ENCODE measurements at places on chromosomes 2 and 18.

DNA sequence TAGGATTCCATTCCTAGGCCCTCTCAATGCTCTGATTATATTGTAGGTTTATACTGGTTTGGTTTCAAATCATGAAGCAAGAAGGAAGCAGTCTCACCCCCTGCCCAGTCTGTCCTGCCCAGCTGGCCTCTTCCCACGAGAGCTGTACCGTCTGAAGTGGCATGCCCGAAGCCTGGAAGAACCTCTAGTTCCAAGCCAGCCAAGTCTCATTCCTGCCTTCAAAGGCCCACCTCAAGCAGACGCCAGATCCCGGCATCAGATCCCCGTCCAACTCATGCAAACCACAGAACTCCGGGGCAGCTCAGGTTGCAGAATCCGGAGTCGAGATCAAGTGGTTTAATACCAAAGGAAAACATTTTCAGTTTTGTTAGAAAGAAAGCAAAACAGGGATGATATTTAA lies 234.4 kb downstream of the LPIN1 start:
- peaks cover 11% of the 10 kb centered on the region for H3K27me3 ChIP-seq
- no peak overlapping the region for H3K27ac ChIP-seq
- no peaks in the 10 kb centered on the region for H3K4me1 ChIP-seq
- DNase-seq = no peak
- H3K36me3 ChIP-seq = no peaks in the 10 kb centered on the region
- no peak overlapping the region for H3K4me3 ChIP-seq

GRCh38 chr18:63974991-63975390 lies 5.1 kb downstream of the SERPINB8 start:
- H3K36me3 ChIP-seq = no peaks in the 10 kb centered on the region
- H3K27ac ChIP-seq = no peak overlapping the region
- no peak overlapping the region for H3K4me3 ChIP-seq
- no peak for DNase-seq
- no peaks in the 10 kb centered on the region for H3K27me3 ChIP-seq
- H3K4me1 ChIP-seq = no peaks in the 10 kb centered on the region

DNA sequence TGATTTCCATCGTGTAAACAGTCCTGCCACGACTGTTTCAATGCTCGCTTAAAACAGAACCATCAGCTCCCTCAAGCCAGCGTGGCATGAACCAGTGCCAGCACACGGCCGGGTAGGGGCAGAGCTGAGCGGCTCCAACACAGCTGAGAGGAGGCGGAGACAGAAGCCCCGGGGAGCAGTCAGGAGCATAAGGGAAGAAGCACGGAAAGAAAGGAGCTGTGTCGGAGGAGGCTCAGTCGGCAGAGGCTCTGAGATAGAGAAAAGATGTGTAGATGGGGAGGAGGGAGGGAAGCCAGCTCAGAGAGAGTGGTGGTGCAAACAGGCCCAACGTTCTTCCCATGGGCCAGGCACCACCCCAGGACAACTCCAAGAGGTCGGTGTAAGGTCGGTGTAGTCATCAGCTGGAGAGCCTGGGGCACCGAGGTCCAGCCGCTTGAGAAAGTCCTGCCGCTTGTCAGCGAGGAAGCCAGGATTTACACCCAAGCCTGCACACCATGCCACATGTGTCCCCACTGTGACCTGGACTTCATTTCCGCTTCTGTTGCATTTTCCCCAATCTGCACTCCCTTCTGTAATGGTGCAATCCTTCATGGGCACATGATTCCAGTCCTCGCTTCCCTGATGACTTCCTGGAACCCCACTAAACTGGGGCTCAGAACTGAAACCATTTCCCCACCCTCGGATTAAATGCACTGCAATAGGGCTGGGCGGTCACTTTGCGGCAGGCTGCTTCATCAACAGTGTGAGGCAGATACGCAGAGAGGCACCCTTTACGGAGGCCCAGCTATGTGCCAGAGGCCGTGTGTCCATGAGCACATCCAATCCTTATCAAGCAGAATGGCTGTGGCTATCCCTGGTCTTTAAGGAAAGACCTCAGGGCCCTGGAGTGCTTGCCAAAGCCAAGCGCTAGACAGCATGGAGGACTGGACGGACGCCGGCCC lies 43.5 kb downstream of the CYP27C1 start:
- peaks cover 16% of the 10 kb centered on the region for H3K4me1 ChIP-seq
- no peaks in the 10 kb centered on the region for H3K27me3 ChIP-seq
- DNase-seq = peak; percentile 66
- no peaks in the 10 kb centered on the region for H3K36me3 ChIP-seq
- H3K27ac ChIP-seq = no peak overlapping the region
- H3K4me3 ChIP-seq = no peak overlapping the region

DNA sequence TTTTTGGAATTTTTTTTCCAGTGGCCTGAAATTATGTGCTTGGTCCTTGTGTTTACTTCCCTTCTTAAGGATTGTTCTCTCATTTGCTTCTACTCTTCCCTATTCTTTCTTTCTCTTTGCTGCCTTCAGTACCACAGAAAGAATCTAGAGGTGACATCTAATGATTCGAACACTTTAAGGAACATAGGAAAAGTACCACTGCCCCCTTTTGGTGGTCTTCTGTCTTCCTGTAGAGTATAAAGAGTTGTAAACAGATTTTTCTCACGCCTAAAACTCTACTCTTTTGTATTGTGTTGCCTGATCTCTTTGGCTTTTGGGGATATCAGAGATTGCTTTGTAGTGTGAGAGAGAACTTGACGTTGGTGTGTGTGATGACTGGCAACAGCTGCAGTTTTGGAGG lies 7.0 kb upstream of the SCTR start:
- H3K4me3 ChIP-seq = no peak overlapping the region
- H3K36me3 ChIP-seq = no peaks in the 10 kb centered on the region
- H3K27ac ChIP-seq = no peak overlapping the region
- no peaks in the 10 kb centered on the region for H3K27me3 ChIP-seq
- no peaks in the 10 kb centered on the region for H3K4me1 ChIP-seq
- DNase-seq = no peak

GRCh38 chr2:233912691-233913423 lies 4.3 kb upstream of the TRPM8 start:
- H3K4me1 ChIP-seq = no peaks in the 10 kb centered on the region
- no peak overlapping the region for H3K4me3 ChIP-seq
- no peak for DNase-seq
- H3K27me3 ChIP-seq = no peaks in the 10 kb centered on the region

DNA sequence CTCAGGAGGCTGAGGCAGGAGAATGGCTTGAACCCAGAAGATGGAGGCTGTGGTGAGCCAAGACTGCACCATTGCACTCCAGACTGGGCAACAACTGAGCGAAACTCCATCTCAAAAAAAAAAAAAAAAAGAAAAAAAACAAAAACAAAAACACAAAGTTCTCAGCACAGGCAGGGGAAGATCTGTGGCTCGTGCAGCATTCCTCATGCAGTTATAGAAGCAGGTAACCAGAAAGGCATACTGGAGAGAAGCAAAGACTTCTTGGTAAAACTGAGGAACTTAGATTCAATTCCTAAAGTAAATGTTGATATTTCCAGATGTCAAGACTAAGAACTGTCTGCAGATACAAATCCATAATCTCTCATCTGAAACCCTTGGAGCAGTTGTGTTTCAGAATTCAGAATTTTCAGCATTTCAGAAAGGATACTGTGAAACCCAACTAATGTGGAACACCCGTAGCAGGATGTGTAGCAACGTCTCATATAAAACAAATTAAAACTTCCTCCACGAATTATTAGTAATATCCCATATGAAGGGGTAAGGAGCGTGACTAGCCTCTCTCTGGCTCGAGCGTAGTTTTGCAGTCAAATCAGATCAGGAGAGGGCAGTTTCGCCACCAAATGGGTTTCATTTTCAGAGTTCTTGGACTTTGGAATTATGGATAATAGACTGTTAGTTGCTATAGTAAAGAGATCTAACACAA lies 13.2 kb upstream of the SLC25A52 start:
- DNase-seq = no peak
- no peaks in the 10 kb centered on the region for H3K4me1 ChIP-seq
- H3K4me3 ChIP-seq = no peak overlapping the region
- no peak overlapping the region for H3K27ac ChIP-seq
- H3K36me3 ChIP-seq = no peaks in the 10 kb centered on the region

GRCh38 chr18:76445741-76446232 lies 49.3 kb downstream of the ZNF516 start:
- peaks cover 19% of the 10 kb centered on the region for H3K36me3 ChIP-seq
- no peak overlapping the region for H3K27ac ChIP-seq
- H3K4me3 ChIP-seq = no peak overlapping the region
- no peaks in the 10 kb centered on the region for H3K27me3 ChIP-seq
